Activated CD8-positive, alpha-beta T cell treated with anti-CD3 and anti-CD28 coated beads for 36 hours (primary cell): ENCODE measurements at places on chromosomes 4 and X. TPM values are rescaled to one million over a fixed set of nuclear protein-coding genes. Genes with fewer than 3 reads are reported as not detected.
A peak's percentile ranks its signal among the peaks of the same experiment; 100 is the strongest.

DNA sequence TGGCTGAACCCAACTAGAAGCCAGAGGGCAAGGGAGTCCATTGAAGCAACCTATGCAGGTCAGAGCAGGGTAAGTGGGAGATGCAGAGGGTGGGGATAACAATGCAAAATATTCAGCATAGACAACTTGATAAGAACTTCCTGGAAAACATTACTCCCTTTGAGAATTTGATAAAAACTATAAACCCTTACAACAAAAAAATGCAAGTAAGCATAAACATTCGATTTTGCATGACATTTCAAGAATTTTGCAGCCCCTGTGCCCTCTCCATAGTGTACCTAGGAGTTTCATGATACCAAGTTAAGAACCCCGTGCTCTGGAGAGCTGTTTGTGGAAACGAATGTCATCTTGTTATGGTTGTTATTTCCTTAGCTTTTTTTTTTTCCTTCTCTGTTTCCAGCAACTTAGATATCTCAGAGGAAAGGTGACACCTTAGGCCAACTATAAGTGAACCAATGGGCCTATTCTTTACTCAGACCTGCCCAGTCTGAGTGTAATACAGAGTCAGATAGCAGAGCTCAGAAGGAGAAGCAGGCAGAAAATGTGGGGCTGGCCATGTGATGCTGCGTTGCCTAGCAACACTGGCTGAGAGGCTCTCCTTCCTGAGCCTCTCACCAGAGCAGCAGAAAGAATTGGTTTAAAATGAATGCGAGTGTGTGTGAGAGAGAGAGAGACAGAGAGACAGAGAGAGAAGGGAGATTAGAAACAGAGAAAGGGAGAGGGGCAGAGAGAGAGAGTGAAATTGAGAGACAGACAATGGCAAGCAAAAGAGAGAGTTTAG, 36.7 kb upstream of the GABRQ start:
- DNase-seq: no peak

GRCh38 chrX:48806081-48806480, 4.2 kb downstream of the HDAC6 start:
- no peak for DNase-seq

Gene MTNR1A
- total RNA-seq: not detected

- DNase-seq: no peak
Measured at GRCh38 chr4:124666496-124666895, 46.0 kb downstream of the ANKRD50 start.

GRCh38 chr4:121138039-121138825, 25.9 kb downstream of the TNIP3 start:
- peak; percentile 87 for DNase-seq
